ENCODE measurements at places on chromosomes 11 and 22.

DNA sequence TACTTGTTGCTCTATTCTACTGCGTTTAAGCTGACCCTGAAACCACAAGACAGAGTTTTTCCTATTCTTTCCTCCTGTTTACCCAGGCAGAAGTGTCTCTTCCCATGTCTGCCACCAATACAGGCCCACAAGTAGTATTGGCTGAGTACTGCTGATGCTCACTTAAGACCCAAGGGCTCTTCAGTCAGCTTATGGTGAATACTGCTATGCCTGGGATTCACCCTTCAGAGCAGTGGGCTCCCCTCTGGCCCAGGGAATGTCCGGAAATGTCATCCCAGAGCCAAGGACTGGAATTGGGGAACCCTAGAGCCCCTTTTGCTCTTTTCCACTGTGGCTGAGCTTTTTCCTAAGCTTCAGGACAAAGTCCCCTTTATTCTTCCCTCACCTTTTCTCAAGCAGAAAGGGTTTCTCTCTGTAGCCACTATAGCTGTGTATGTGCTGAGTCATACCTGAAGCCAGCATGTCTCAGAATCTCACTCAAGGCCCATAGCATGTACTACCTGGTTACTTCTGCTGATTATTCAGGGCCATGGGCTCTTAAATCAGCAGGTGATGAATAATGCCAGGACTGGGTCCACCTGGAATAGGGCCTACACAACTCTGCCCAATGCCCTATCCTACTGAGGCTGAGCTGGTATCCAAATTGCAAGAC, 745.8 kb upstream of the ANO5 start:
- DNase-seq, result no peak

- no peak for DNase-seq
Observed at GRCh38 chr11:67699521-67699920, 25.1 kb upstream of the ALDH3B2 start.

DNA sequence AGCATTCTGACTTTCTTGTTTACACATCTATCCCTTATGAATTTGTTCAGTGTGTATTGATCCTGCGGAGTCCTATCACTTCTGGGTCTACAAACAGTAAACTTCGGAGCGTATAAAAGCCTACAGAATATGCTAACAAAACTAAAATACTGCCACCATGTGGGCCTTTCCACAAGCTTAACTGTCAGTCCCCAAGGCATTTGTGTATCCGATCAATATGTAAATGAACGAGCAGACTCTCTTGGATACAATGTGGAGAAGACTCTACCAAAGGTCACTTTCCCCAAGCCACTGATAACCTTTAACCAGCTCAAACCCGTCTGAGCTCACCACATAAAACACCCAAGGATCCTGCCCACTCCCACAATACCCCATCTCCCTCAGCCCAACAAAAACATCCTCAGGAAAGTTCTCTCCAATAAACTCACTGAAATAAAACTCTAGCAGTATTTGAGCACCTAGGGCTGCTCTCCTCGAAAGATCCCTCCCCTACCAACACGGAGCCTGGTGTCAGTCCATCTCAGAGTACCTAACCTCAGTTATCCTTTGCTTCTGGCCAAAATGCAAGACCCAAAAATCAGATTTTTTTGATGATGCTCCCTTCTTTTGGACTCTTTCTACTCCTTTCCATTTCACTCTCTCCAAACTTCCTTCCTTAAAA, 17.8 kb downstream of the ADA2 start:
- DNase-seq, result no peak

GRCh38 chr11:118653684-118654390, 25.6 kb downstream of the TREH start:
- peak; percentile 11 for DNase-seq

GRCh38 chr11:27161071-27161470, 120.5 kb downstream of the BBOX1 start:
- no peak for DNase-seq

GRCh38 chr11:8294251-8294935, 30.7 kb upstream of the LMO1 start:
- DNase-seq, result no peak

GRCh38 chr11:62105667-62106191, 18.1 kb upstream of the INCENP start:
- no peak for DNase-seq

GRCh38 chr11:47656260-47656885, 14.0 kb upstream of the MTCH2 start:
- DNase-seq, result no peak

- DNase-seq, result no peak
Observed at GRCh38 chr11:6210274-6210955, 5.1 kb downstream of the C11orf42 start.

GRCh38 chr22:43488031-43488866, 76.4 kb downstream of the MPPED1 start:
- no peak for DNase-seq

DNA sequence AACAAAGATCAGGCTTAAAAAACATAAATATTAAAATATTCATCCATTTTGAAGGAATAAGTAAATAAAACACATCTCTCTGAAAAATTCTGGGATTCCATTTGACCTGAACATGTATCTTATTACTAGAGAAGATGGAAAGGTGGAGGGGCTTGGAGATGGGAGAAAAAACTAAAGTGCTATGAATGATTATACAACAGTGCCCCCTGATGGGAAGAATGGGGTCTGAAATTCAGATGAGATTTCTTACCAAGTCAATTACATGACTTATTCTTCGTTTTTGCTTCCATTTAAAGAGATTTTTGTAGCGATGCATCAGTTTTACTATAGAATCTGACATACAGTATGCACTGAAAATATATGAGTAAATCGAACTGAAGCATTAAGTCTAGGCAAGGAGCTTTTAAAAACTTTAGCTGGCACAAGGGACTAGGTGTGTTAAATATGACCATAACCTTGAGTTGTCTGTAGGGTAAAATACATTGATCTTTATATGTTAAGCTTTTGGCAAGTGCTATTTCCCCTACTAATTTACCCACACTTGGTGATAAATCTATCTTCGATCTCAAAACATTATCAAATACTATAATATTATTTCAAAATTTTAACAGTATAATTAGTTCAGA, 718.8 kb downstream of the CNTN5 start:
- DNase-seq, result no peak

DNA sequence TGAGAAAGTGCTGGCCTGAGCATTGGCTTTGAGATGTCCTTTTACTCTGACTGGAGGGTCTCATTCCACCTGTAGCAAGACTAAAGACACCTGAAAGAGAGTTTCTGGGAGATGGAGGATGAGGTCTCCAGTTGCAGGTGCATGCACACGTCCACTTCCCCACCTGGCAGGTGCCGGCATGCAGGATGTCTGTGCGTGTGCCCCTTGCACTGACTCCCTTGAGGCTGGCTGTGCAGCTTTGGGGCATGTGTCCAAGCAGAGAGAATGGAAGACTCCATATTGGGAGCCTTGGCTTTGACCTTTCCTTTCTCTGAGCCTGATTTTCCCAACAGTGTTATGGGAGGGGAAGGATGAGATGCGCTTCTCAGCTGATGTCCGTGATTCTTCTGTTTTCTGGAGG, 44.0 kb upstream of the TUB start:
- DNase-seq, result no peak

- no peak for DNase-seq
Observed at GRCh38 chr11:66849501-66850234, 6.4 kb downstream of the RCE1 start.

DNA sequence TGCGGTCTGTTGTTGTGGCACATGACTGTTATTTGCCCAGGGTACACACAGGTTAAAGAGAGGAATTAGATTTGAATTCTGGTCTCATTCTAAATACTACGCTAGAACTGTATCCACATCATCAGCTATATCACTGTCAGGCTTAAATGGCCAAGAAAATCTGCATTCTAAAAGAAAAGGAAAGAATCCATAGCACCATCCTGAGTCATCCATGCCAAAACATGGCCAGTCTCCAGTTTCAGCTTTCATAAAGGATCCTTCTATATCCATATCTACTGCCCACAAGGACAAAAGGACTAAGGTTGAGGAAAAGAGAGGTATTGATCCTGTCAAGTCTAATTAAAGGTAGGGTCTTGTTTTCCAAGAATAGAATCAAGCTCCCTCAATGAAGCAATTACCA, 73.6 kb upstream of the GDPD4 start:
- DNase-seq, result no peak

GRCh38 chr11:106246495-106246894, 169.0 kb downstream of the AASDHPPT start:
- no peak for DNase-seq

DNA sequence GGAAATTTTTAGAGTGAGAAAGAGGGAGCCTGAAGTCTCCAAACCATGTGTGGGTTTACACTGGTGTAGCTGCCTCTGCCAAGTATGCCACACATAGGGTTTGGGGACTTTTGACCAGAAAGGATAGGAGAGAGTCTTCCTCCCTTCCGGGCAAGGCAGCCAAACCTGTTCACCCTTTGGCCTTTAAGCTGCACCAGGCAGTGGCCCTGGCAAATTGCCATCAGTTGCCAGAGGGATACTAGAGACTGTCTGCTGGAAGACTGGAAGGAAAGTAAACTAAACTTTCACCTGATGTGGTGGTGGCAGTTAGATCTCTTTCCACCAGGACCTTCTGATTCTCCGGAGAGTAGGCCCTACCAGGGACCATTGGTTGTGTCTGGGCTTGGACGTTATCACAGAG, 1263.2 kb downstream of the FAM181B start:
- DNase-seq, result no peak

DNA sequence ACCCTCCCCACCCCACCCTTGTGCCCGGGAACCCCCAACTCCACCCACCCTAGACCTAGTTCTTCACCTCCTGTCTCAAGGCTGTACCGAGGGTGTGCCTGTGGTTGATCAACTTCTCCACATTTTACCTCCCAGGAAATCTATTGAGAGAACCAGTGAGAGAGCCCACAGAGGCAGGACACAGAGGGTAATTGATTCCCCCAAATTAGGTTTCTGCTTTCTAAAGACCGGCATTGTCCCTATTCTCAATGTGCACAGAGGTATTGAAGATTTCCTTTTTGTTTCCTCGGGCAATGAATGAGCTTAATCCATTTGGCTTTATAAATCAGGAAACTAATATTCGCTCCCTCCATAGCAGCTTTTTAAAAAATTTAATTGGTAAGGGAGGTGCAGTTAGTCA, 6.0 kb upstream of the LMO1 start:
- DNase-seq, result peak; percentile 1

GRCh38 chr22:50313021-50313420, 5.6 kb upstream of the PLXNB2 start:
- DNase-seq, result peak; percentile 21

- no peak for DNase-seq
Observed at GRCh38 chr22:42766860-42767259, 46.2 kb upstream of the A4GALT start.

GRCh38 chr11:95508219-95508890, 277.4 kb upstream of the SESN3 start:
- DNase-seq, result no peak

DNA sequence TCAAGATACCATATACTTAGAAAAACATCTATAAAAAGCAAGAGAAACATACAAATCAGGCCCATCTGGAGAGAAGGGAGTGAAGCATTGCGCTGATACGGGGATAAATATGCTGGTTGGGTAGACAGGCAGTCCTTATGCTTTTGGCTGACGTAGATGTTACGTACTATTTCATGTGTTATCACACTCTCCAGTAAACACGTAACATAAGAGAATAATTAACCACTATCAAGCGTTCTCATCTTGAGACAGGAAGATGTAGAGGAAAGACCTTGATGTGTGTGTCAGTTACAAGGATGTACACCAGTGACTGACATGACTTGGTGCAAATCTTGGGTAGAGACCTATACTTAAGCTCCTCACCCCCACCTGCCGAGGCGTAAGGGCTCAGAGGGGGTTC, 86.7 kb upstream of the PRODH start:
- no peak for DNase-seq

Data from right hindlimb (tissue), 1 donor.